ENCODE measurements at places on chromosomes 1 and 21.

DNA sequence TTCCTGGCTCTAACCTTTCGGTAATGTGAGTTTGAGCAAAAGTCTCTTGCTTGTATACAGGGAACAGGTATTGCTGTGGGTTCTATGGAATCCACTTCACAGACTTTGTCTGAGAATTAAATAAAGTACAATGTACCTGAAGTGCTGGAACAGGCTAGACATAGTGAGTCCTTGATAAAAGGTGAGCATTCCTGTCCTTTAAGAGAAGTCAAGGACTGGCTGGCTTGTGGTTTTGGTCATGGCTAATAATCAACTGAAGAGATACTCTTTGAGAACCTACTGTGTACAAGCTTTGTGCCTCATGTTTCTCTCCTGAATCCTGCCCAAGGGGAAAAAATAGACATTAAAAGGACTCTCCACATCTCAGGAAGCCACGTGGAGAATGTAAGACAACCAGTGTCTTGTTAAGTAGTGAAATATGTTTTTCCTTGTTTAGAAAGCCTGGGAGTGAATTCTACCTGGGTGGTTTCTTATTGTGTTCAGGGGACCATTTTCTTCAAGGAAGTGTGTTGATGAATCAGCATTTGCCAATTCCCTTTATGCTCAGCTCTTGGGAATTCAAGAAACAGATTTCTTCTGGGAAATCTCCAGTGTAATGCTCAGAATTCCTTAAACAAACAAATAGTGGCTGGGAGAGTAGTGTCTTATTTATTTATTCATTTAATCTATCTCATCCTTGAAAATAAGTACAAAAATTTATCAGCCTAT lies 55.2 kb upstream of the PLD5 start:
- no peak for DNase-seq

DNA sequence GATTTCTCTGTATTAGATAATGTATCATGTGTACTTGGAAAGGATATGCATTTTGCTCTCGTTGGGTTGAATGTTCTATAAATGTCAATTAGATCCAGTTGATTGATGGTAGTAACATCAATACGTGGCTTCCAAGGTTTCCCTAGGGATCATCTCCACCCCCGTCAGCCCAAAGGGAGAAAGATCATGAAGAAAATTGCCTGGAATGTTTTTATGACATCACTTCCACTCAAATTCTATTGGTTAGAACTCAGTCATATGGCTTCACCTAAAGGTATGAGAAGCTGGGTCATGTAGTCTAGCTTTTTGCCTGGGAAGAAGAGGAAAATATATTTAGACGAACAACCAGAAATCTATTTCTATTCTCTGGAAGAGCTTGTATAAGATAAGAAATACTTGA lies at the start of gene C1orf185:
Gene C1orf185, plus strand, starts transcription at position 253 of the 400 bp plus-strand sequence. Its CDS starts 6 bp downstream, at position 259.
- DNase-seq: no peak

DNA sequence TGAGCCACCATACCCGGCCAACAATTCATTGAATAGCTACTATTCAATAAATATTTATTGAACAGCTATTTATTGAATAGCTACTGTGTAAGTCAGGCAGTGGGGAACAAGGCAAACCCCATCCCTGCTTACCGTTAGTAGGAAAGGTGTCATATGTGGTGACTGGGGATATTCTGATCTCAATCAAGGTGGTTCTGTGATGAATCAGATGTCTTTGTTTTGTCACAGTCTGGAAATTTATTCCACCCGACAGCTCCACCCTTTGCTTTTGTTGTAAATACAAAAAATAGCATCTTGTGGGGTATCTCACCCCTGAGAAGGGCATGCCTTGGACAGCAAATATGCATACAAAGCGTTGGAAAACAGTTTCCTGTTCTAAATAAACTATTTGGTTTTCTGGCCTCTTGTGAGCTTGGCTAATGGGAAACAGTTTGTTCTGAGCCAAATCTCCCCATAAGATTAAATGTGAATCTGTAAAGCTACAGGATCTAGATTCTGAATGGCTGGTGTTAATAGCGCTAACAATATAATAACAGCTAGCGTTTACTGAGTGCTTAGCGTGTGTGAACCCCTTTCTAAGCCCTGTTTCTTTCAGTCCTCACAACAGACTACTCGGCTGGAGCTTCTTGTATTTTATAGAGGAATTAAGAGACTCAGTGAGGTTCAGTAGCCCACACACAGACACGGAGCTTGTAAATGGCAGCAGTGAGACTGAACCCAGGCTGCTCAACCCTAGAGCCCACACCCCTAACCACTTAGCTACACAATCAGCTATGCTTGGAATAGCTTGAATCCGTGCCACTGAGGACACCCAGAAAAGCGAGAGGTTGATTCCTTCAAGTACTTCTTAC lies 5.5 kb downstream of the PDPN start:
- DNase-seq: no peak

DNA sequence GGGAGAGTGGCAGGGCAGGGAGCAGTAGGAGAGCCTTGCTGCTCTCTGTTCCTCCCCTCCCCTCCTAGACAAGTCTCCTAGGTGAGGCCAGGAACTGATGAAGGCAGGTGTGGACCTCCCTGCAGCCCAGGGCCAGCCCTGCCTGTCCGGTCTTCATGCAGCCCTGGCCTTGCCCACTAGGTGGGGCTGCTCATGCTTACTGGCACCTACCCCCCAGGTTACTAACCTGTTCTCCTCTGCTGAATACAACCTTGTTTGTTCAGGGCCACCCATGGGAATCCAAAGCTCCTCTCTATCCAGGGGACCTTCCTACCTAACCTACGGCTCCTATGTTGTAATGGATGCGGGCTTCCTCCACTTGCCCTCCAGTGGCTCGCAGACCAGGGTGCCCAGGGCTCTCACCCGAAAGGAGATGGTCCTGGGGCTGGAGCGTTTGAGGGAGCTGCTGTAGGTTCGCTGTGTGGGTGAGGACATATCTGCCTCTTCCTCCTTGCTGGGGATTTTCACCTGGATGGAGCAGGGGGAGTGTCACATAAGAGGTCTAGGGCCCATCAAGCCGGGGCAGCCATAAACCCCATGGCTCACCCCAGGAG lies 7.9 kb upstream of the TNNT2 start:
- no peak for DNase-seq

- DNase-seq: no peak
Observed at GRCh38 chr1:14707531-14708445, 109.3 kb downstream of the KAZN start.

- DNase-seq: peak; percentile 53
Observed at GRCh38 chr1:8423692-8424538, 106.0 kb downstream of the SLC45A1 start.

GRCh38 chr1:231512147-231512698 lies 16.2 kb upstream of the TSNAX start:
- DNase-seq: no peak

DNA sequence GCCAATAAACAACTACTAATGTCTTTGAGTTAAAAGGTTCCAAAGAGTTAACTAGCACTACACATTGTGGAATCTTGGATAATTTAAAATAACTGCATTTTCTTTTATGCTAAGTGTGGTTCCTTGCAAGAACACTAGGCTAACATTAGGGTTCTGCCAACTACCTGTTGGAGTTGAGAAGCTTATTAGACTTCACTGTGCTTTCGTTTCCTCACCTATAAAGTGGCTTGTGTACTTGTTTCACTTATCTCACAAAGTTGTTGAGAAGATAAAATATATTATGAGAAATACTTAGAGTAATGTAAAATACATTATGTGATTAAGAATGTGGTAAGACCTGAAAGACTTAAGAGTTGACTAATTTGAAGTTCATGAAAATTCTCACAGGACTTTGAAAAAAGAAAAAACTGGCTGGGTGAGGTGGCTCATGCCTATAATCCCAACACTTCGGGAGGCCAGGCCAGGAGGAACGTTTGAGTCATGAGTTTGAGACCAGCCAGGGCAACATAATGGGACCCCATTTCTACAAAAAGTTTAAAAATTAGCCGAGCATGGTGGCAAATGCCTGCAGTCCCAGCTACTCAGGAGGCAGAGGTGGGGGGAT lies 5.6 kb upstream of the RRAGC start:
- no peak for DNase-seq

- DNase-seq: no peak
Observed at GRCh38 chr1:207673399-207673798, 28.5 kb downstream of the CR1L start.

DNA sequence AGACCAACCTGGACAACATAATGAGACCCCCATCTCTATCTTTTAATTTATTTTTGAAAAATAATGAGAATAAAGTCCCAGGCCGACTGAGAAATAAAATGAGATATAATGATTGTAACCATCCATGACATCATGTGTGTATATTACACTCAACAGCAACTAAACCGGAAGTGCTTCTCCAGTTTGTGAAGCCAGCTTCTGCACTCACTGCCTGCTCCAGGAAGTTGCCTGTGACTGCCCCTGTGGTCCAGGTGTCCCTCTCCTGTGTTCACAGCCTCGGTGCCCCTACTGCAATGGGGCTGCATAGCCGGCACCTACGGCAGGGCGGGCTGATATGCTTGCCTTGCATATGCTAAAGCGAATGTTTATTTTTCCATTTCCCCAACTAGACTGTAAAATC lies 68.3 kb downstream of the SSBP3 start:
- DNase-seq: no peak

GRCh38 chr1:238232084-238232710 lies 341.5 kb upstream of the ZP4 start:
- DNase-seq: no peak

DNA sequence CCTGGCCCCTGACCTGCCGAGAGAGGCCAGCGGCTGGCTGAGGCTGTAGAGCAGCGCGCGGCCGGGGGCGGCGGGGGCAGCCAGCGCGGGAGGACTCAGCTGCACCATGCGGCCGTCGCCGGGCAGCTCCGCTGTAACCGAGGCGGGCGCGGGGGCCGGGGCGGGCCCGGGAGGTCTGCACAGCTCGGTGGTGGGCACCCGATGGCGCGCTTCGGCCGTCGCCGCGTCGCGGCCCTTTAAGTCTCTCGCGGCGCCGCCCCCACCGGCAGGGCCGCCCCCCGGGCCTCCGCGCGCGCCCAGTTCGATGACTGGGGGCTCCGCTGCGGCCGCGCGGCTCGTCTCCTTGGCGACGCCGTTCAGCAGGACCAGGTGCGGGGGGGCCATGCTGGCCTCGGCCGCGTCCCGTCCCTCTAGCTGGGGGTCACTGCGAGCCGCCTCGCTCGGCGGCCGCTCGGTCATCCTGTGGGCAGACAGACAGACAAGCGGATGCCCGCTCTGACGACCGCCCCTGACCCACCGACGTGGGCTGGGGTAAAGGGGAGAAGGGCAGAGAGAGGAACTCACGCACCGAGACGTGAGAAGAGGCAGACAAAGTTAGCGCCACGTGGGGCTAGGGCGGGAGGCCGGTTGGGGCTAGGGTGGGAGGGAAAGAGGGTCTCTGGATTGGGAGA lies 6.5 kb downstream of the TAL1 start:
- no peak for DNase-seq

DNA sequence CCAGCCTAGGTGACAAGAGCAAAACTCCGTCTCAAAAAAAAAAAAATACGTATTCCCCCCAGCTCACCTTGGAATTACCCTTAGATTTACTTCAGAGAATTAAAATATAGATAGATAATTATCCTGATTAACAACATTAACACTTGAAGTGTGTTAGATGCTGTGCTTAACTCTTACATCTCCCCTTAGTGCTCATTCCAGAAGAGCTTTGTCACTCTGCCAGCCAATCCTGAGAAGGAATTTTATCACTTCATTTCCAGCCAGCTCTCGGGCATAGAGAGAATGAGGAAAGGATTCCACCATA lies 1.6 kb upstream of the SHC1 start:
- DNase-seq: no peak

DNA sequence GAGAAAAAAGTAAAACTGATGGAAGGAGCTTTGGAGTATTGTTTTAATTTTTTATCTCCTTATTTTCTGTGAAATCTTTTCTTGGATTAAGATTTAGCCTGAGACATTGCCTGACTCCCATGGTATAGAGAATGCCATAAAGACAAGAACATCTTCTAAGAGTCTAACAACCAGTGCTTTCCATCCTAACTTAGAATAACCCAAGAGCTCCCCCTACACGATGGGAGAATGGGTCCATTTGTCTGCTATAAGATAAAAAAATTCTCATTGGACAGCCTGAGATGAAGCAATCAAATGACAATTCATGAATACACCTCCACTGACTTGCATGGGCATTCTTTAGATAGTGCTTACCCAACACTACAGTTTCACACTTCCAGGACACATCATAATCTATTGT lies 478.1 kb downstream of the TTLL7 start:
- DNase-seq: no peak

DNA sequence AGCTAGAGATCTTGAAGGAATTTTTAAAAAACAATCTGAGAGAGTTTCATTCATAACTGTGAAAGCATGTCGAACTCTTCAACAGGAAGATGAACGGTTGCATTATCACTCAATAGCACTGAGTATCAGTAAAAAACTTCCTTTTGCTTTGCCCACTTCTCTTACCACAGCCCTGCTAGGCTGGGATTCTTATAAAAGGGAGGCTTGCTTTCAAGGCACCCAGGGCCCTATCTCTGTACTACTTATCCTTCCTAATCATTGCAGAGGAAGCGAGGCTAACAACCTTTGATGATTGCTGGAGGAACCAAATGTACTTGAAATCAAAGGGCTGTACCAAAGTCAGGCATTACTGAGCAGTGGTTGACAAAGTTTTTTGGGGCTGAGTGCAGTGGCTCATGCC lies 71.2 kb downstream of the SNRPE start:
- DNase-seq: no peak

DNA sequence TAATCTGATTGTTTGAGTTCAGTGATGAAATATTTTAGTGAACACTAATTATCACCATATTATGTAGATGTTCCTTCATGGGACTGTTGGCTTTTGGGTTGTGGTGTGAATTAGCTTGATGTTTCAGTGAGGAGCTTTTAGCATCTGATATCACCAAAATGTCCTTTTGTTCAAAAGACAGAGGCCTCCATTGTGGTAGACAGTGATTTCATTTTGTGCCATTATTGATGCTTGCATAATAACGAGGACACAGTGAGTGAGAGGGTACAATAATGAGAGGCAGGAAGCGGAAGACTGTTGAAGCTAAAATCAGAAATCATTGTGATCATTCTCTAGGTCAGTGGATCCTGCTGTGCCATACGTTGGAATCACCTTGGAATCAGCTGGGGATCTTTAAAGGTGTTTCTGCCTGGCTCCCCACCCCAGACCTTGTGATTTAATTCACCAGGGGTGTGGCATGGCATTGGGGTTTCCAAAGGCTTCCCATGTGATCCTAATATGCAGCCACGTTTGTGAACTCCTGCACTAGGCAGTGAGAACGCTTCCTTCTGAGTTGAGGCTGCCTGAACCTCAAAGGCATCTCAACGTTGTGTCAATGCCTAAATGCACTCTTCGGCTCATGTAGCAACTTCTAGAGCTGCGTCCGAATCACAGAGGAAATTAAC lies 82.1 kb upstream of the KIF1B start:
- DNase-seq: no peak

DNA sequence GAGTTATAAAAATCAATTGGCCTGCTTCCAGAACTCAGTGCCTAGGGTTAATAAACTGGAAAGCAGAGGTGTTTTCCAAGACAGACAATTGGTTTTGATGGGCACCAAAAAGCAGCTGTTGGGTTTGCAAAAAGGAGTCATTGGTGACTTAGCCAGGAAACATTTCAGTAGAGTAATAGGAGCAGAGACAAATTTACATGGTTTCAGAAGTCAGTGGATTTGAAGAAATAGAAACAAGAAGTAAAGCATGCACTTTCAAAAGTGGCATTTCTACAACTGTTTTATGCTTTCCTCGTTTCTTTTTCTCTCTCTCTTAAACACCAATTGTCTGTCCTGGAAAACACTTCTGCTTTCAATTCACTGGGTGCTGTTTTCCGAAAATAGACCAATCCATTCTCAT lies 87.8 kb downstream of the GLUL start:
- no peak for DNase-seq
